ENCODE measurements at places on chromosomes 5 and 9.

DNA sequence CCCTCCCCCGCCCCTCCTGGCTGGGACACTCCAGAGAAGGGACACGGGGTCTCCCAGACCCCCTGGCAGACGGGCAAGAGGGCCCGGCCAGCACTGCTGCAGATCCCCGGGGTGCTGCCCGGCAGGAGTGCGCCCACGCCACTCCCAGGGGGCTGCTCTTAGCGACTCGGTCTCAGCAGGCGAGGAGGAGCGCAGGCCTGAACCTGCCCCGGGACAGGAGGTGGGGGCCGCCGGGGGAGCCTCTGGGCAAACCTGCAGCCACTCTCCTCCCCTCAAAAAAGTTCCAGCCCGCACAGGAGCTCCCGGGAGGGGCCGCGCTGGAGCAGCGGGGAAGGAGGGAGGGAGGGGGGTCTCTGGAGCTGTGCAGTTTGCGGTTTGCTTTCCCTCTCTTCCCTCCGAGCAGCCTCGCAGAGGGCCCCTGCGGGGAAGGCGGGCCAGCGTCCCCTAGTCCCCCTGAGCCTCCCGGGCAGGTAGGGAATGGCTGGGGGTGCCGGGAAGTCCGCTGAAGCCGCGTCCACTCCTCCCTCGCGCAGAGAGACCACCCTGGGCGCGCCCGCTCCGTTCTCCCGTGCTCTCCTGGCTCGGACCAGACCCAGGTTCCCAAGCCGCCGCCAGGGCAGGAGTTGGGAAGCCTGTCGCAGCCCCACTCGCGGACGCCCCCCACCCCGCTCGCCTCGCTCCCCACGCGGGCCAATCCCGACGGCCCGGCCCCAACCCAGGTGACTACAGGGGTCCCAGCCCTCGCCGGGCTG is 44.2 kb downstream of the NACC2 start:
- H3K36me3 ChIP-seq = no peaks in the 10 kb centered on the region
- H3K27me3 ChIP-seq = no peaks in the 10 kb centered on the region

GRCh38 chr9:23598994-23599393 is 227.0 kb downstream of the ELAVL2 start:
- H3K4me3 ChIP-seq = no peak overlapping the region
- no peak overlapping the region for H3K27ac ChIP-seq
- H3K4me1 ChIP-seq = no peaks in the 10 kb centered on the region
- H3K36me3 ChIP-seq = no peaks in the 10 kb centered on the region
- ATAC-seq = no peak

GRCh38 chr9:80691229-80691628 is 998.1 kb downstream of the TLE1 start:
- no peaks in the 10 kb centered on the region for H3K36me3 ChIP-seq
- H3K4me3 ChIP-seq = no peak overlapping the region
- H3K27ac ChIP-seq = no peak overlapping the region
- no peaks in the 10 kb centered on the region for H3K27me3 ChIP-seq
- no peak for ATAC-seq

GRCh38 chr5:134625559-134625958 is 7.1 kb downstream of the SAR1B start:
- H3K4me3 ChIP-seq = no peak overlapping the region
- peak overlapping the region; percentile 39 for H3K27ac ChIP-seq
- no peaks in the 10 kb centered on the region for H3K27me3 ChIP-seq
- H3K4me1 ChIP-seq = peaks cover 19% of the 10 kb centered on the region

DNA sequence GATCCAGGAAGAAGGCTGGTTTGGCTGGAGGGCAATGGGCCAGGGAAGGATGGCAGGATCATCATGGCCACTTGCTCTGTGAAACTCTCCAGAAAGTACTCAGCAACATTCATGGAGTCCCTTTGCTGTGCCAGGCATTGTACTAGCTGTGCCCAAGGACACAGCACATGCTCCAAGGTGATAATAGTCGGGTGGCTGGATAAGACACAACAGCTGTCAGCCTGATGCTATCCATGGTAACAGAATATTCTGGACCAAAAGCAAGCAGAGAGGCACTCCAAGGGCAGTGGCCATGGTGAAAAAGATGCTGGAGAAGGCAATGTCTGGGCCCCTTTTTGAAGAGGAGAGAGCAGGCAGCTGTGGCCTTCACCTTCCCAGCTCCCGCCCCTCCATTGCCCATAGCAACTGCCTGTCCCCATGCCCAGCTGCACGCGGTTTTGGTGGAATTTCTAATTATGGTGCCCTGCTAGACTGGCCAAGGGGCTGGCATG is 113.8 kb upstream of the CPEB4 start:
- peaks cover 4% of the 10 kb centered on the region for H3K27me3 ChIP-seq
- H3K4me1 ChIP-seq = no peaks in the 10 kb centered on the region
- no peak for ATAC-seq
- H3K4me3 ChIP-seq = no peak overlapping the region

GRCh38 chr5:36374266-36374862 is 72.7 kb upstream of the RANBP3L start:
- no peak overlapping the region for H3K27ac ChIP-seq
- no peak overlapping the region for H3K4me3 ChIP-seq
- ATAC-seq = no peak
- no peaks in the 10 kb centered on the region for H3K36me3 ChIP-seq

DNA sequence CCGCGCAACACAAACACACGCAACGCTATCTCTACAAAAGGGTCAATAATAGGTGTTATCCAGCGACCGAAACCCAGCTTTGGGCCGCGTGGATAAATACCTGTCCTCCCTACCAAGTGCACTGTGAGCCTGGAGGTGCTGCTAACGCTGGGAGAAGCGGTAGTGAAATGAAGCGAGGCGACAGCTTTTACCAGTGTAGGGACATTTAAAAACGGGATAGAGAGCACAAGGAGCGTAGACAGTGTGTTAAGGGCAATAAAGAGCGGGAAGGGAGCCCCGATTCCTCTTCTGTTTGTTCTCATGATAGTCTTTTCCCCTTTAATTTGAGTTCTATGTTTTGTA is 421 bp upstream of the DEPDC1B start:
- H3K4me3 ChIP-seq = peak overlapping the region; percentile 93
- no peaks in the 10 kb centered on the region for H3K36me3 ChIP-seq
- no peaks in the 10 kb centered on the region for H3K27me3 ChIP-seq
- H3K27ac ChIP-seq = peak overlapping the region; percentile 80
- peak; percentile 15 for ATAC-seq
- peaks cover 8% of the 10 kb centered on the region for H3K4me1 ChIP-seq

DNA sequence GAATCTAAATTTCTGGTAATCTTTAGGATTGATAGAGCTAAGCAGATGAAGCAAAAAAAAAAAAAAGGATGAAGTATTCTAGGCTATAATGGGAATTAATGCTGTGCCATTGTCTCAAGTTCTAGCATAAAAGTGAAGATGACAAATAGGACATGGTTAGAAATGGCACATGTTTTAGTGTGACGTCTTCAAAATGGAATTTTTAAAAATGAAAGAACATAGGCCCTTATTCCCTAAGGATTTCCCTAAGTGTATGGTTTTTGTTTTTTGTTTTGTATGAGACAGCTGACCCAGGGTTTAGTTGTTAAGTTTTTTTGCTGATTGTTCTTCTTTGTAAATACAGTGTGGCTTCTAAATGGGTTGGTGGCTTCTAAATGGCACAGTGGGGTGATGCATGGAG is 7.1 kb downstream of the TLE4 start:
- peaks cover 55% of the 10 kb centered on the region for H3K4me1 ChIP-seq
- no peak overlapping the region for H3K27ac ChIP-seq
- peak overlapping the region; percentile 50 for H3K4me3 ChIP-seq
- H3K36me3 ChIP-seq = peaks cover 17% of the 10 kb centered on the region
- no peaks in the 10 kb centered on the region for H3K27me3 ChIP-seq

DNA sequence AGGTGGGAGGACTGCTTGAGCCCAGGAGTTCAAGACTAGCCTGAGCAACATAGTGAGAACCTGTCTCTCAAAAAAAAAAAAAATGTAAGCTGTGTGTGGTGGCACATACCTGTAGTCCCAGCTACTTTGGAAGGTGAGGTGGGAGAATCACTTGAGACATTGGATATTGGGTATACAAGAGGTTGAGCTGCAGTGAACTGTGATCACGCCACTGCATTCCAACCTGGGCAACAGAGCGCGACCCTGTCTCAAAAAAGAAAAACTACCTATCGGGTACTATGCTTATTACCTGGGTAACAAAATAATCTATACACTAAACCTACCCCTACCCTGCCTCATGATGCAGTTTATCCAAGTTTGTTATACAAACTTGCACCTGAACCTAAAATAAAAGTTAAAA is 64.9 kb downstream of the AOPEP start:
- H3K27me3 ChIP-seq = no peaks in the 10 kb centered on the region
- H3K27ac ChIP-seq = no peak overlapping the region
- no peak for ATAC-seq
- H3K36me3 ChIP-seq = peaks cover 24% of the 10 kb centered on the region
- no peaks in the 10 kb centered on the region for H3K4me1 ChIP-seq

- no peak for ATAC-seq
- no peaks in the 10 kb centered on the region for H3K4me1 ChIP-seq
- peaks cover 24% of the 10 kb centered on the region for H3K27me3 ChIP-seq
- no peak overlapping the region for H3K27ac ChIP-seq
- no peak overlapping the region for H3K4me3 ChIP-seq
Measured at GRCh38 chr9:71441266-71441665, 319.8 kb upstream of the TRPM3 start.

GRCh38 chr9:133362359-133363044 is 6.2 kb downstream of the SURF2 start:
- peak overlapping the region; percentile 55 for H3K27ac ChIP-seq
- no peaks in the 10 kb centered on the region for H3K27me3 ChIP-seq
- H3K36me3 ChIP-seq = peaks cover 98% of the 10 kb centered on the region
- peaks cover 35% of the 10 kb centered on the region for H3K4me1 ChIP-seq
- ATAC-seq = no peak
- no peak overlapping the region for H3K4me3 ChIP-seq

GRCh38 chr9:23306731-23307130 is 519.3 kb downstream of the ELAVL2 start:
- no peaks in the 10 kb centered on the region for H3K4me1 ChIP-seq
- no peaks in the 10 kb centered on the region for H3K27me3 ChIP-seq
- H3K4me3 ChIP-seq = no peak overlapping the region

GRCh38 chr5:6914347-6914746 is 201.1 kb downstream of the TENT4A start:
- no peaks in the 10 kb centered on the region for H3K36me3 ChIP-seq
- no peak for ATAC-seq
- H3K27me3 ChIP-seq = peaks cover 11% of the 10 kb centered on the region
- no peak overlapping the region for H3K27ac ChIP-seq
- H3K4me3 ChIP-seq = no peak overlapping the region

DNA sequence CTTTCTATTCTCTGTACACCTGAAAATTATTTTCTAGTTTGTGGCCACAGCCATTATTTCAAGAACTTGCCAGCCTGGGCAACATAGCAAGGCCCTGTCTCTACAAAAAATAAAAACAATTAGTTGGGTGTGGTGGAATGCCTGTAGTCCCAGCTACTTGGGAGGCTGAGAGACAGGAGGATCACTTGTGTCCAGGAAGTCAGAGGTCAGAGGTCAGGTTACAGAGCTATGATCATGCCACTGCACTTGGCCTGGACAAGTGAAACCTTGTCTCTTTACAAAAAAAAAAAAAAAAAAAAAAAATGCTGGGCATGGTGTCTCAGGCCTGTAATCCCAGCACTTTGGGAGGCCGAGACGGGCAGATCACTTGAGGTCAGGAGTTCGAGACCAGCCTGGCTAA is 58.3 kb downstream of the HMGCR start:
- no peak overlapping the region for H3K4me3 ChIP-seq
- H3K27me3 ChIP-seq = no peaks in the 10 kb centered on the region
- no peak for ATAC-seq
- H3K36me3 ChIP-seq = peaks cover 51% of the 10 kb centered on the region
- no peak overlapping the region for H3K27ac ChIP-seq

- H3K4me1 ChIP-seq = no peaks in the 10 kb centered on the region
- no peak overlapping the region for H3K4me3 ChIP-seq
- no peaks in the 10 kb centered on the region for H3K27me3 ChIP-seq
- H3K27ac ChIP-seq = no peak overlapping the region
- peaks cover 36% of the 10 kb centered on the region for H3K36me3 ChIP-seq
Measured at GRCh38 chr9:77374266-77374665, 196.9 kb downstream of the VPS13A start.

GRCh38 chr5:76372323-76373054 is 30.6 kb upstream of the IQGAP2 start:
- no peak overlapping the region for H3K4me3 ChIP-seq
- no peak for ATAC-seq
- no peaks in the 10 kb centered on the region for H3K27me3 ChIP-seq

- H3K4me1 ChIP-seq = no peaks in the 10 kb centered on the region
- H3K27ac ChIP-seq = no peak overlapping the region
- H3K4me3 ChIP-seq = no peak overlapping the region
- H3K36me3 ChIP-seq = no peaks in the 10 kb centered on the region
Measured at GRCh38 chr9:131111186-131111853, 14.1 kb upstream of the NUP214 start.

DNA sequence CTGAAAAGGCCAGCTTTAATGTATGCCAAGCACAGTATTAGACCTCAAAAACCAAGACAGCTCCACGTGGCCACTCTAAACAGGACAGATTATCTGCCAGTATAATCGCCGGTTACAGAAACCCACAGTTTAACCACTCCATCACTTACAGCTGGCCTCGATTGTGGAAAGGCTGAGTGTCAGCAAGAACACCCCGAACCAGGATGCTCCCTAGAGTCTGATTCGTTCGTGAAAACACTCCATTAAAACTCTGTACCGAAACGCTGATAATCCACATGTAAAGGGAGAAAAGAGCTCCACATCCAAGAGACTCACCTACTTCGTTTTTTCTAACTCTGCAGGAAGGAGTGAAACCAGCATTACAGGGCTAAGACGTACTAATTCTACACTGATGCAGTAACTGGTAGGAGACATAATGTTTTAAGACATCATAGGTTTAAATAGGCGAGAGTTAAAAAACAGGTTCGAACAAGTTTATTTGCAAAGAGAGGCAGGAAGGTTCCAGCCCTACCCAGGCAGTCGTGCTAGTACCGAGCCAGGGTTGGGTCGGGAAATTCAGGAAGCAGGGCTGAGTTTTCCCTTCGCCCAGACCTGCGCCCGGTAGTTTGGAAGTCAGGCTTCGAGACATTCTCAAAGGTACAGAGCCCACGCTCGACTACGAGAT is 949 bp downstream of the SERINC5 start:
- peak overlapping the region; percentile 93 for H3K27ac ChIP-seq
- no peak for ATAC-seq
- no peaks in the 10 kb centered on the region for H3K27me3 ChIP-seq
- peak overlapping the region; percentile 93 for H3K4me3 ChIP-seq

GRCh38 chr9:87445646-87446045 is 52.0 kb upstream of the DAPK1 start:
- H3K36me3 ChIP-seq = no peaks in the 10 kb centered on the region
- H3K27ac ChIP-seq = no peak overlapping the region
- peak; percentile 51 for ATAC-seq
- peak overlapping the region; percentile 25 for H3K4me3 ChIP-seq

GRCh38 chr9:95461448-95462248 is 55.1 kb downstream of the PTCH1 start:
- H3K27me3 ChIP-seq = no peaks in the 10 kb centered on the region
- no peak for ATAC-seq
- peaks cover 36% of the 10 kb centered on the region for H3K36me3 ChIP-seq
- peak overlapping the region; percentile 85 for H3K27ac ChIP-seq
- H3K4me1 ChIP-seq = peaks cover 22% of the 10 kb centered on the region

- no peak overlapping the region for H3K27ac ChIP-seq
- no peaks in the 10 kb centered on the region for H3K36me3 ChIP-seq
- peaks cover 3% of the 10 kb centered on the region for H3K27me3 ChIP-seq
- no peak overlapping the region for H3K4me3 ChIP-seq
- no peak for ATAC-seq
Measured at GRCh38 chr9:108854094-108854493, 1.7 kb downstream of the ACTL7B start.

- H3K27me3 ChIP-seq = peaks cover 23% of the 10 kb centered on the region
- peaks cover 4% of the 10 kb centered on the region for H3K4me1 ChIP-seq
- H3K4me3 ChIP-seq = no peak overlapping the region
- no peak for ATAC-seq
- no peaks in the 10 kb centered on the region for H3K36me3 ChIP-seq
Measured at GRCh38 chr5:174307031-174307408, 261.5 kb downstream of the NSG2 start.

All from activated T-helper 17 cell treated with anti-CD3 and anti-CD28 coated beads, Interleukin-2, amount 50 U/mL, for 72 hours (primary cell).